AG04449 (cell line): ENCODE measurements at places on chromosomes 12 and 14.

GRCh38 chr12:79674629-79675028, 16.1 kb downstream of the PAWR start:
- no peak for DNase-seq

DNA sequence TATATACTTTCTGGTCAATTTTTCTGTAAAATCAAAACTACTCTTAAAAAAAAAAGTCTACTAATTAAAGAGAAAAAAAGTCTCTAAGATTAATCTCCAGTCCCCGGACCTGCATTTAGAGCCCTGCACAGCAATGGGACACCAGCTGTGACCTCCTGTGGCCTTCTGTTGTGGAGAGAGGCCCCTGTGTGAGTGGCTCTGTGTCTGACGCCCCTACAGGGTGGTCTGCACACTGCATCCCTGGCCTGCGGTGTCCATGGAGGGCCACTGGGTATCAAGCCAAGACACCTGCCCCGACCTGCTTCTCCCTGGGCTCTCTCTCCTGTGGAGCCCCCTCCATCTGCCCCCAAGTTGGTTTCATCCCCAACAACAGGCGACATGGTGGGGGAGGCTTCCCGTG, 248.0 kb upstream of the DIO3 start:
- DNase-seq, result no peak

- no peak for DNase-seq
Measured at GRCh38 chr14:63663428-63664341, 22.0 kb upstream of the WDR89 start.

DNA sequence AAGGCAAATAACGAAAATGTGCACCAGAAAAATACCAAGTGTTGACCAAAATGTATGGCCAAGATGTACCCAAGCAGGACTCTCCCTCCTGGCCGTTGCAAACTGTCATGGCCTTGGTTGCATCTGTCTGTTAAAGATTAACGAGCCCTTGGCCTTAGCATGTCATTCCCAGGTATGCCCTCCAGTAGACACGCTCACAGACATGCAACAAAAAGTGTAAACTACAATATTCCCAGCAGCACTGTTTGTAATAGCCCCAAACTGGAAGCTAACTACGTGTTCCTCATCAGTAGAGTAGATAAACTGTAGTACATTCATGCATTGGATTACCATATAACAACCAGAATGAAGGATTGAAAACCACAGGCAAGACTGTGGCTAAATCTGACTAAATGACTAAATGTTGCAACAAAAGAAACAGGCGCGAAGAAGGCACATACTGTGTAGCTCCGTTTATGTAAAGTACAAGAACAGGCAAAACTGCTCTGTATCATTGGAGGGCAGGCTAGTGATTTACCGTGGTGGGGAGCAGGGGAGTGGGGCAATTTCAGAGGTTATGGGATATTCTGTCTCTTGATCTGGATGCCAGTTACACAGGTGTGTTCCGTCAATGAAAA, 232.8 kb upstream of the DIO3 start:
- no peak for DNase-seq

GRCh38 chr14:22386924-22387775, 201.9 kb downstream of the DAD1 start:
- no peak for DNase-seq

DNA sequence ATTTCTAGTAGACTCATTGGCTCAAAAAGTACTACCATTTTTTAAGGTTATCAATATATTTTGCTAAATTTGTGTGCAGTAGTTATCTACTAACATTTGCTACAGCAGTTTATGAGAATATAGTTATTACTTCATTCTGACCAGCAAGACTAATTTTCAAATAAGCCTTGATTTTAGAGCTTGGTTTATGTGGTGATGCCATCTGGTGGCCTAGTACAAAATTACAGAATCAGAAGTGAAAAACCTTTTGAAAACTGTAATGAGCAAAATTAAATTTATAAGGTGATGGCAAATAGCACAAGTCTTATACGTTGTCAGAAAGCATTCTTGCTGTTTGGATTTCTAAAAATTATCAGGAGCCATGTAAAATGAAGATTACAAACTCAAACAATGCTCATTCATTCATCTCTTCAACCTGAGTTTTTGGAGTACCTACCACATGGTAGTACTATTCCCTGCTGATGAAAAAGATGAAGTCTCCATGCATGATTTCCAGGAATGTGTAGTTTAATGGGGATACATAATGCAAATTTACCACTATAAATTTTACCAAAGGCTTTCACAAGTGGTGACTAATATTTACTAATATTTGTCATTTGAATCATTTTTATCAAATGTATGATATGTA, 51.0 kb downstream of the MAGOHB start:
- no peak for DNase-seq

DNA sequence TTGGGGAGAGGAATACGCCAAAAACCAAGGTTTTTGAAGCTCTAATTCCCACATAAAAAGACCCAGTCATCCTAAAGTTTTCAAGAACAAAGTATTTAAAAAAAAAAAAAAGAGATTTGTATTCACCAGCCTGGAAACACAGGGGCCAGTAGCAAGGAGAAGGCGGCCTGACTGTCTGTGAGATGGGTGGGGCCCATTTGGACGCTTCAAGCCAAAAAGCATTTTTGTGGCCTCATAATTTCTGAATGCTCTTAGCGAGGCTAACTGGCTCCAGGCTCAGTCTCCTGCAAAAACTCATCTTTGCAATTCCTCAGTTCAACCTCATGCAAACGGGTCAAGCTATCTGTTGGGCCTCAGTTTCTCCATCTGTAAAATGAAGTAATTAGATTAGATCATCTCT, 514.1 kb downstream of the MED13L start:
- no peak for DNase-seq

DNA sequence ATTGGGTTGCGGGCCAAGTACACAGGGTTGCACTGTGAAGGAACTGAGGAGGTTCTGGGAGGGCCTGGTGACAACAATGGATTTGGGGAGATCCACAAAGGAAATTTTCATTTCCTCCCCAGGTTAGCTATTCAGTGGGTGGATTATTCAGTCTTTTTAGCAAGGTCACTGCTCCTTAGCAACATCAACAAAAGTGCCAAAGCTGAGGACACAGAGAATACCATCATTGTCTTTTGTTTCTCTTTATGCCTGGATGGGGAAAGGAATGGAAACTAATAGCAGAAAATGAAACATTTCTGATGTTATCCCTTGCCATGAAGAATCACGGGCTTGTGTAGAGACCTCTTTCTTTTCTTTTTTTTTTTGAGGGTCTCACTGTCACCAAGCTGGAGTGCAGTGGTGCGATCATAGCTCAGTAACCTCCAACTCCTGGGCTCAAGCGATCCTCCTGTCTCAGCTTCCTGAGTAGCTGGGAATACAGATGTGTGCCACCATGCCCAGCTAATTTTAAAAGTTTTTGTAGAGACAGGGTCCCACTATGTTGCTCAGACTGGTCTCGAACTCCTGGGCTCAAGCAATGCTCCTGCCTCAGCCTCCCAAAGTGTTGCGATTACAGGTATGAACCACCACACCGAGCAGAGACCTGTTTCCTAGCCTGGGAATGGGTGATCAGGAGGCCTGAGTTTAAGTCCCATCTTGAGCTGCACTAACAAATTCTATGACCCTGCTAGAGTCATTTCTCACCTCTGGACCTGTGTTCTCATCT, 6.5 kb downstream of the PPP1R3E start:
- DNase-seq, result no peak

DNA sequence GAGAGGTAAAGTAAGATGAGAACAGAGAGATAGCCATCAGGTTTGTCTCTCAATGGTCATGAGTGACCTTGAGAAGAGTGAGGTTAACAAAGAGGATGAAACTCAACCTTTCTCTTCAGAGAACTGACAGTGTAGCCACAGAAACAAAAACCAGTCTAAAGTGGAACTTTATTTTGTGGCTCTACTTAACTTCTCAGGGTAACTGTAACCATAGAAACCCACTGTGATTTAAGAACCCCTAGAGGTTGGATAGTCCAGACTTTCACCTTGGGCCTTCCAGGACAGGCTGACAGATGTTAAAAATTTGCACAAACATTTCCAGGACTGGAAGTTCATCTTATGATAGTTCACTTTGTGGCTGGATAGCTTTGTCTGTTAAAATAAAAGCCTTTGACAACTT, 48.5 kb downstream of the ATP23 start:
- no peak for DNase-seq

DNA sequence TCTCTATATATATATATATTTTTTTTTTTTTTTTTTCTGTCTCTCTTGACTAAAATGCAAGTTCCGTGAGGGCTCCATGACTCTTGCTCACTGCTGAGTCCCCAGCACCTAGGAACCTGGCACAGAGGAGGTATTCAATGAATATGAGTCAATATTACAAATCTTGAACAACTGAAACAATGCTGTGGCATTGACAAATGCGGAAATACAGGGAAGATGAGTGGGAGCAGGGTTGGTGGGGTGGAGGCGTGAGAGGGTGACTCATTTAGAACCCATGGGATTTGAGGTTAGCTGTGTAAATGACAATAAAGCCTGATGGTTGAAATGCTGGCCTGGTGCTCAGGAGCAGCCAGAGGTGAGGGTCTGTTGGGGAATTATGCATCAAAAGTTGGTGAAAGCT, 121.7 kb upstream of the FUT8 start:
- peak; percentile 65 for DNase-seq

GRCh38 chr14:40694023-40694422, 912.7 kb upstream of the LRFN5 start:
- DNase-seq, result no peak

GRCh38 chr14:67951529-67952135, 132.1 kb downstream of the RAD51B start:
- no peak for DNase-seq

DNA sequence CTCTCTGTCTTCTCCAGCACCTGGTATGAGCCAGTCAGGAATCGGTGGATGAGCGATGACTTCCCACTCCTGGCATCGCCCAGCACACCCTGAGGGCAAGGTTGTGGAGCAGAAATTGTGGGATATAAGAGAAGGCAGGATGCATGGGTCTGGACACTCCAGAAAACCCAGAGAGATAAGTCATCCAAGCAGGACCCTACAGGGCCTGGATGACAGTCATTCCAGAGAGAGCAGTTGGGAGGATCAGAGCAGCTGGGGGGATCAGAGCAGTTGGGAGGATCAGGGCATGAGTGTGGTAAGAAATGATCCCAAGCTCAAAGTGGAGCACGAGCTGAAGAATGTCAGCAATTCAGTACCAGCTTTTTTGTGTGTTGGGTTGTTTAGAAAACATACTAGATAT, 4.0 kb downstream of the AGAP2 start:
- DNase-seq, result no peak

DNA sequence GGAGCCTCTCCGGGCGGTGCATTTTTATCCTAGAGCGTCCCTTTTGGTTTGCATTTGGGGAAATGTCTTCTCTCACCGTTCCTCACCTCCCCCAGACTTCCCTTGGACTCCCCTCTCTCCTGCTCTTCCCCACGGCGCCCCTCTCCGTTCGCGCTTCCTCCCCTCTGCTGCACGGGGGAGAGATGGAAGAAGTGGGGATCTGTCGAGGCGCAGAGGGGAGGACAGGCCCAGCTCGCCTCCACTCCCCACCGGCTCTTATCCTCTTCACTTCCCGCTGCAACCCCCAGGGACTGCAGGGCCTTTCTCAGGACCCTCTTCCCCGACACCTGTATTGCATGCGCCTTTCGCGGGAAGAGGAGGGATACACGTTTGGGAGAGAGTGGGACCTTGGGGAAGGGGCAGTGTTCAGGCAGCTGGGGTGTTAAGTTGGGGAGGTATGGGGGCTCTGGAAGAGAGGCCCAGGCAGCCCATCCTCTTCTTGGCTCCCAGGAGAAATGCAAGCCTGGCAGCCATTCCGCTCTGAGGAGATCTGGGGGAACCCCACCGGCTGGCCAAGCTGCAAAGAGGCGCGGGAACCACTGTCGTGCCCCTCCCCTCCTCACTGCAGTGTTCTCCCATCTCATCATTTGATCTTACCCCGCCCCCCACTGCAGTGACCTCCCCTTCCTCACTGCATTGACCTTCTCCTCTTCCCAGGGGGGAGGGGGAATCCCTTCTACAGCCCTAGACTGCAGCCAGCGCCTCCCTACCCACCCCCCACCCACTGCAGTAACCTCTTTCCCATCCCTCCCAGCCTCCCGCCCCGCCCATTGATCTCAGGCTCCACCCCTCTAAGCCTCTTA, 788 bp downstream of the ENO2 start:
- DNase-seq, result no peak

DNA sequence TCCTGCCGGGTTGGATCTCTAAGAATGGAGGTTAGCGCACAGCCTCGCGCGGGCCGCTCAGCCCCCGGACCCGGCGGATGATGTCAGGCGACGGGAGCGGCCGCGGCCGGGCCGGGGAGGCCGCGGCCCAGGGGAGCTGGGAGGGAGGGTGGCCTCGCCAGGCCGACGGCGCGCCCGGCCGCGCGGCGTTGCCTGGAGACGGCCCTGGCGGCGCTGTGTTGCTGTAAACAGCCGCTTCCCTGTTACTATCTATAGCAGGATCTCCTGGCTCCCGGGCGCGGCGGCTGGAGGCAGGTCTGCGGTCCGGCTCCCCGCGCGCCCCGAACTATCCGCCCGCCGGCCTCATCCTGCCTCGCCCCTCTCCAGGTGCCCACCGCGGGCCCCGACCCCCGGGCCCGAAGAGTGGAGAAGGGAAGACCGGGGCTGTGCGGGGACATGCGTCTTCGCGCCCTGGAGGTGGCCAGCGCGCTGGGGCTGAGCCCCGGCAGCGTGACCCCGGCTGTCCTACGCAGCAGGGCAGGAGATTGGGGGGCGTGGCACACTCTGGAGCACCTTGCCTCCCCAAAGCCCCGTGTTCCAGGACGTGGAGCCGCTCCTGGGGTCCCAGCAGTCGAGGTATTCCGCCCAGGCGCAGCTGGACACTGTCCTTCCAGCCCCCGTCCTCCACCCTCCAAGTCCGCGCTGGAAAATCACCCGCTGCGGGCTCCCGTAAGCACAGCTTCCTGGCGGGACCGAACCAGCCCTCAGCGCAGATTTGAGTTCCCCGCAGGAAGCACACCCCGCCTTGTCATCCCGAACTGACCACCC, 1.4 kb upstream of the FOS start:
- no peak for DNase-seq

GRCh38 chr12:112096070-112096469, 12.5 kb downstream of the NAA25 start:
- no peak for DNase-seq

- DNase-seq, result no peak
Measured at GRCh38 chr12:117507548-117507947, 146.1 kb upstream of the NOS1 start.

- DNase-seq, result no peak
Measured at GRCh38 chr14:88029500-88029899, 24.6 kb downstream of the GPR65 start.

GRCh38 chr12:123062681-123063486, 82.4 kb downstream of the ARL6IP4 start:
- DNase-seq, result no peak

DNA sequence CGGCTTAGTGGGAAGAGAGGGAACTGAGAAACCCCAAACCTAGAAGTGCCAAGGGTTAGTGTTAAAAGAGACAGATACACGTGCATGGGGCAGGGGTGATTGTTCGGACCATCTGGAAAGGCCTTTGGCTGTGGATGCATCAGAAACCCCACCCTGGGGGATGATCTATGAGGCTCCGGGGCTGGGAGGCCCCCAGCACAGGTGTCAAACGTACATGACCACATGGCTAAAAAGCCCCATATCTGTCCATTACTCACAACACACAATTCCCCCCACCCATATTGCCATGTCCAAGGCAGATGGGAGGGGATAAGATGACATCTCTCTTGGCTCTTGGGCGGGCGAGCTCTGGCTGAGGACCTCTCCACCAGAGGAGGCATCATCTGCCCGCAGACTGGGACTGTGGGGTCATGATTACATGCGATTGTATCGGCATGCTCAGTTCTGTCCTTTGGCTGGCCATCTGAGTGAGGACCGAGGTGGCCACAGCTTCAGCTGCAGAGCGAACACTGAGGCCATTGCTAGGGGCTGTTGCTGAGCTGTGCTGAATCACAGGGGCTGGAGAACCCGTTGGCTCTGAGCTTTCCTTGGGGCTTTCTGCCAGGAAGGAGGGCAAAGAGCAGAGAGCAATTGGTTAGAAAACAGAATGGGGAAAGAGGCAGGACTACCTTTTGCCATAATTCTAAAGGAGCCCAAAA, 9.6 kb upstream of the NPFF start:
- DNase-seq, result no peak
